ENCODE measurements at places on chromosomes 12 and 14. TPM values are rescaled to one million over a fixed set of nuclear protein-coding genes. Genes with fewer than 3 reads are reported as not detected.
A peak's percentile ranks its signal among the peaks of the same experiment; 100 is the strongest.

DNA sequence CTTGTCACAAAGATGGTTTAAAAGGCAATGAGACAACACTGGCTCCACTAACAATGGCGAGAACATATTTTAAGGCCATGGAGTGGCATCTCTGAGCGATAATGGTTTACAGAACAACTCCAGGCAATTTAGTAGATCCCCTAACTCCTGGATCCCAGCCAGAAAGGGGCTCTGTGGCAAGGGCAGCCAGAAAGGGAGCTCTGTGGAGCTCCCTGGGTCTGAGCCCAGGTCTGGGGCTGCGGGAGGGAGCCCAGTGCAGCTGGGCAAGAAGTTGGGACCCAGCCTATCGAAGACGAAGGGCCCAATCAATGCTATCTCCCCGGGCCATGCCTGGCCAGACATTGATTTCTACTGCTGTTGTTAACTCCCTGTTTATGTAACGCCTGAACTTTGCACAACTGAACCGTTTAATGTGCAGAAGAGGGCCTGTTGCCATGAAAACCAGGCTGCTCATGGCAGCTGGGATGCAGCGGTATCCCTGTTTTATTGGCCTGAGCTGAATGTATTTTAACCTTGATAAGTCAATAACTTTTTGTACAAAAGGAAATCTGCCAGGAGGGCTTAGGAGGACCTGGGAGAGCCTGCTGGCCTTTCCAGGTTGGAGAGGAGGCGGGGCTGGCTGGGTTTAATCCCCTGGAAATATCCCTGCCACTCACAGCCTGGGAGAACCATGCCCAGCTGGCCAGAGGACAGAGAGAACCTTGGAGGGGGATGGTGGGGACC is 6.7 kb upstream of the FAM222A start:
- DNase-seq: no peak
- no peaks in the 10 kb centered on the region for H3K4me1 ChIP-seq
- peaks cover 4% of the 10 kb centered on the region for H3K27me3 ChIP-seq
- no peak overlapping the region for H3K4me3 ChIP-seq
- H3K36me3 ChIP-seq: no peaks in the 10 kb centered on the region
- H3K27ac ChIP-seq: no peak overlapping the region

DNA sequence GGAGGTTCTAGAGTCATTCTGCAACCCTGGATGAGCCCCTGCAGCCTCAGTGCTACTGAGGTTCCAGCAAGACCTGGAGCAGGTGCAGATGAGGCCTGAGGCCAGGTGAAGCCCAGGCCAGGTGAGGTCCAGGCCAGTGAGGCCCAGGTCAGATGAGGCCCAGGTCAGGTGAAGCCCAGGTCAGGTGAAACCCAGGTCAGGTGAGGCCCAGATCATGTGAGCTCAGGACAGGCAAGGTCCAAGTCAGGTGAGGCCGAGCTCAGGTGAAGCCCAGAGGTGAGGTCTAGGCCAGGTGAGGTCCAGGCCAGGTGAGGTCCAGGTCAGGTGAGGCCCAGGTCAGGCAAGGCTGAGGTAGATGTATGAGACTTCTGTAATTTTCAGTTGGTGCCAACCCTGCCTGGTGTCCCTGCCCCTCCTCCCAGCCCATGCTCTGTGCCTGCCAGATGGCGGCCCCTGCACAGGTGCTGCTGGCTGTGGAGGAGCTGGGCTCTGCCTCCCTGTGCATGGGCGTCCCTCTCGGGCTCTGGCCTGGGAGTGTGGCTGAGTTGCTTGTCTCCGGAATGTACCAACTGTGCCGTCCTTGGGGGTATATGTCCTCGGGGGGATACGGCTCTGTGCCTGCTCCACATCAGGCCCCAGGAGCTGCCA is 388.5 kb downstream of the TMEM121 start:
- H3K36me3 ChIP-seq: no peaks in the 10 kb centered on the region
- peak; percentile 52 for DNase-seq
- H3K4me3 ChIP-seq: no peak overlapping the region
- H3K27me3 ChIP-seq: no peaks in the 10 kb centered on the region
- H3K4me1 ChIP-seq: no peaks in the 10 kb centered on the region
- no peak overlapping the region for H3K27ac ChIP-seq

Gene NANOG
- not detected for total RNA-seq

GRCh38 chr14:29853272-29853671 is 74.4 kb downstream of the PRKD1 start:
- no peak for DNase-seq
- no peak overlapping the region for H3K4me3 ChIP-seq
- H3K27me3 ChIP-seq: no peaks in the 10 kb centered on the region
- no peak overlapping the region for H3K27ac ChIP-seq
- H3K36me3 ChIP-seq: no peaks in the 10 kb centered on the region

Measured in upper lobe of left lung (tissue), 6 donors.